ENCODE measurements at places on chromosomes 1 and 21. TPM values are rescaled to one million over a fixed set of nuclear protein-coding genes. Genes with fewer than 3 reads are reported as not detected.

- DNase-seq = no peak
Observed at GRCh38 chr1:209672705-209673630, 2.2 kb upstream of the G0S2 start.

DNA sequence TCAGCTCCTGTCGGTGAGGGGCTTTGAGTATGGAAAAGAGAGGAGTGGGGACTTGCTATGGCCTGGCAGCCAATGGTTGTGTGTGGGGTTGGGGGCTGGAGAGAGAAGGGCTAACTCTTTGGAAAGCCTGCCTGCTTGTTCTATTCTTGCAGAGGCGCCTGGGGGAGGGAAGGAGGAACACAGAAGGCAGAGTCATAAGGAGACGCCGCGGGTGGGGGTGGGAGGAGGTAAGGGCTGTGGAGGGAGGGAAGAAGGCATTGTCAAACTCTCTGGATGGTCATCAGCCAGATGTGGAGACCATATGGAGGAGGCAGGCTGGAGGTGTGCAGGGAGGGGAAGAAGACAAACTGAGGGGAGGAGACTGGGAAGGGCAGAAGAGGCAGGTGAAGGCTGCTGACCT is 70.0 kb downstream of the PLXNA2 start:
- no peak for DNase-seq

Gene RIPPLY3
- total RNA-seq = 6.2 TPM

Gene RAB13
- total RNA-seq = 206 TPM

- no peak for DNase-seq
Observed at GRCh38 chr21:15160136-15160535, 95.3 kb upstream of the NRIP1 start.

DNA sequence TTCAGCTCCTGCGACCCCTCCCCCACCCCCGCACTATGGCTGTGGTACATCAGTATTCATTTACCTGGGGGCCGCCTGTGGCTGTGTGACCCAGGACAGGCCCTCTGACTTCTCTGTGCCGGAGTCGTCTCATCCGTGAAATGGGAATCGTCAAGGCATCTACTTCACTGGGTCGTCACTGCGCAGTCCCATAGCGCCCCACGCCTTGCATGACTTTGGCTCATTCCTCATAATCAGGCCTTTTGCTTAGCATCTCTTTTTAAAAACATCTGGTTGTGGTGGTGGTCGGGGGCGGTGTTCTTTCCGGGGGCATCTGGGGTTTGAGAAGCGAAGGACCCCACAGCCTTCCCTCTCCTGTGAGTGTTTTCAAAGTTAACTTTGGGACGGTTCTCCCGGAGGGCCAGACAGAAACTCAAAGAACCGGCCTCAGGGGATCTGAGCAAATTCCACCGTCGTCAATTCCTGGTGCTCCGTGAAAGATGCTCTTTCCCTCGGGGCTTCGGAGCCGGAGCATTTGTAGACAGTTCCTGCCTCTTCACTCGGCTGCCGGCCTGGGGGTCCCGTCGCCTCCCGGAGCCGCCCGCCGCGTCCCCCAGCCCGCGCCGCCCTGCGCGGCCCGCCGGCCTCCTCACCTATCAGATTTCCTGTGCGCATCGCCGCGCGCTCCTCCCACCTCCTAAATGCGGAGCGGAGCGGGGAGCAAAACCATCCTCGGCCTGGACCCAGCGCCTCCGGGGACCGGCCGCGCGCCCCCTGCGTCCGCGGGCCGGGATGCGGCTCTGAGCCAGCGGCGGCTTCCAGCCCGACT is at the start of gene B3GALT5:
TSS of gene B3GALT5 (plus strand) at position 708 of the 808 bp plus-strand sequence. CDS start 47,620 bp downstream, outside the sequence.
- DNase-seq = peak; percentile 11

DNA sequence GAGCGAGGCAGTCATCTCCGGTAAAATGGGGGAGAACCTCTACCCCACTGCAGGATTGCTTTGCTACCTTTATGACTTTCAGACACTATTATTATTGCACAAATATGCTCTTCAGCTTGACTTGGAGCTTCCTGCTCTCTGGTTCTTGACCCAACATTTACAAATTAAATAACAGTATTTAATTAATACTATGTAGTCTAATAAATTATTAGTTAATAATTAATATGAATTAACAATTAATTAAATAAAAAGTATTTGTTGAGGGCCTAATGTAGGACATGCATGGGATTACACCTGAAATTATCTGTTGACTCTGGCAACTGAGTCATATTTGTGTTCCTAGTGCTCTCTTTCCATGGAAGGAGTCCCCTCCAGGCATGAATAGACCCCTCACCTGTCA is 359.9 kb downstream of the SIPA1L2 start:
- no peak for DNase-seq

- no peak for DNase-seq
Observed at GRCh38 chr1:99623554-99623953, 22.4 kb upstream of the PALMD start.

GRCh38 chr1:160103658-160104408 is 5.4 kb upstream of the IGSF8 start:
- DNase-seq = no peak

Gene AGMAT
- 0.20 TPM for total RNA-seq

Gene RAB7B
- total RNA-seq = 0.11 TPM

DNA sequence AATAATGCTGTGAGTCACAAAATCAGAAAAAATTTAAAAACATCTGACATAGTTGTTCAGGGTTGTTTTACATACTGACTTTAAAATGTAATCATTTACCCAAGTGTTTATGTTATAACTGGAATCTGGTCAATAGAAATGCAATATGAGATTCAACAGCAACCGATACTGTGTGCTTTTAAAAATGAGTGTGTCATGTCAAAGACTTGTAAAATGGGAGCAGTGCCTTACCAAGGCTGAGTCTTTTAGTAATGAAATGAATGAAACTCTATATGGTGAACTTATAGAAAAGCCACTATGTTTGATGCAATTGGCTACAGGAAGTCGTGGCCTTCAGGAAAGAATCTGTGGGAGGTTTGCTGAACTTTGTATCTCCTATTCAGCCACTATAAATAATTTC is 570.2 kb downstream of the DPYD start:
- DNase-seq = no peak

GRCh38 chr21:35333831-35334618 is 284.9 kb upstream of the RUNX1 start:
- DNase-seq = no peak

DNA sequence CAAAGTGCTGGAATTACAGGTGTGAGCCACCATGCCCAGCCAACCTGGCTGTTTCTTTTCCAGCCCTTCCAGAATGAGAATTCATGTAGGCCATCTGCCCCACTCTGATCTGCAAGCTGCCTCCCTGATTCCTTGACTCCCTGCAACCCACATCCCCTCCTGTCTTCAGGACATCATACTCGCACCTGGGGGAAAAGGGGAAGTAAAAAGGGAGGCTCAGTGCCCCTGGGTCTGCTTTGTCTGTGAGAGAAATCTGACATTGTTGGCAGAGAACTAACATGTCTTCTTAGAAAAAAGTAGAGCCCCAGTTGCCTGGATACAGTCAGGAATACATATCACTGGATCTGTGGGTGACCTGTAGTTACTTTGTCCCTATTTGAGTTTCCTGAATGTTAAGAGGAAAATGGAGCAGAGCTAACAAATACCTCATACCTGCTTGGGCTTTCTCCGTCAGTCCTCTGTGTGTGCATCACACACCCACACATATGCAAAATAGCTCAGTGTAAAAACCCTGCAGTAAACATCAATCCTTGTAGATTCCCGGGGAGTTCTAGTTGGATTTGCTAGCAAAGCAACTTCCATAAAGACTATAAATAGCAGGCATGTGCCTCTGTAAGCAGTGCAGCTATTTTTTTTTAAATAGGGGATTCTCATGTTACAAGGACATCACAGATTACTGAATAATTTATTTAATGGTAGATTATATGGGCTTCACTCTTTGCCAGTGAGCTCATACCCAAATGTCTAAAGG is 62.9 kb downstream of the TEX35 start:
- DNase-seq = peak; percentile 27

- DNase-seq = no peak
Observed at GRCh38 chr21:42247716-42248115, 28.8 kb downstream of the ABCG1 start.

DNA sequence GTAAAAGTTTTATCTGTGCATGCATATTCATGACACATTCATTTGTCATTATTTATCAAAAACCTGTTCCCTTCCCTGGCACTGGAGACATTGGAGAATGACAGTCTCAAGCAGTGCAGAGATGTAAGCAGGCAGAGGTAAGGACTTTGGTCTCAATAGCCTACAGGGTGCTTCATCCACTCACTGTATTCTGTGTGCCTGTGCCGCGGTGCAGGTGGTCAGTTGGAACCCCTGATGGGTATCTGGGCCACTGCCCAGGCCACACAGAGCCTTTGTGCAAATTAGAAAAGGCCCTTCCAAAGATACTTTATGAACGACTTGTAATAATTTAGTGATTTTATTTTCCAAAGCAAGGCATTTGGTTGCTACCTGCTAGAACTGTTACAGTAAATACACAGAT is 44.0 kb downstream of the CDC42 start:
- DNase-seq = no peak

DNA sequence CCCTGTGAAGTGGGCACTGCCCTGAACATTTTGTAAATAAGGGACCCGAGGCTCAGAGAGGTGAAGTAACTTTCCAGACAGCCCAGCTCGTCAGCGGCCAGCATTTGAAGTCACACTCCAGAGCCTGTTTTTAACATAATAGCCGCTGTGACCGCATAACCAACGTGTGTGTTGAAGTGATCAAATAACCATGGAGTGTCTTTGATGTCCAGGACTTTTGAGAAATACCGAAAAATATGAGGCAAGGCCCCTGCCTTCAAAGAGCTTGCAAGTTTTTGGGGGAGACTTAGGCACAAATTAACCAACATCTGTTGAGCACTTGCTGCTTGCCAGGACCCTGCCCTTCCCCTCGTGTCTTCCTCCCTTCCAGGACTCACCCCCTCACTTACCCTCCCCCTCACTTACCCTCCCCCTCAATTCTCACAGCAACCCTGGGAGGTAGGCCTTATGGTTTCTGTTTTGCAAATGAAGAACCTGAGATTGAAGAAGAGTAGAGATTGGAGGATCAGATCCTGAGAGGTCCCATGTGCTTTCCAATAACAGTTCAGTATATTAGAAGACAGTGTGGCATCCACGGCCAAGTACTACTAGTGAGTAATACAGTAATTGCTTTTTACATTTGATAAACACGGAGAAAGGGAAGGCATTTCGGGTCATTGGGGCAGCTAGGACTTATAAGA is 1.3 kb upstream of the SLC16A1 start:
- DNase-seq = peak; percentile 89

DNA sequence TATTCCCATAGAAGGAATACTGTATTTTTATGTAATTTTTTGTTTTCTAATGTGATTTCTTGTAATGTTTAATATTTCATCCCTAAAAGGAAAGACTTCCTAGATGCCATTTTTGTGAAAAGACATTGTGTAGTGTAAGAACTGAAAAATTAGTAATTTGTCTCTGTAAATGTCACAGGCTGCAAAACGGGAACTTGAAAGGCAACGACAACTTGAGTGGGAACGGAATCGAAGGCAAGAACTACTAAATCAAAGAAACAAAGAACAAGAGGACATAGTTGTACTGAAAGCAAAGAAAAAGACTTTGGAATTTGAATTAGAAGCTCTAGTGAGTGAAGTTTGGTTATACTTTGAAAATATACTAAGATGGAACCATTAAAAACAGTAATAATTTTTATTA is 132.2 kb downstream of the ITSN1 start:
- DNase-seq = no peak

GRCh38 chr1:174884038-174884437 is 115.7 kb upstream of the CACYBP start:
- no peak for DNase-seq

DNA sequence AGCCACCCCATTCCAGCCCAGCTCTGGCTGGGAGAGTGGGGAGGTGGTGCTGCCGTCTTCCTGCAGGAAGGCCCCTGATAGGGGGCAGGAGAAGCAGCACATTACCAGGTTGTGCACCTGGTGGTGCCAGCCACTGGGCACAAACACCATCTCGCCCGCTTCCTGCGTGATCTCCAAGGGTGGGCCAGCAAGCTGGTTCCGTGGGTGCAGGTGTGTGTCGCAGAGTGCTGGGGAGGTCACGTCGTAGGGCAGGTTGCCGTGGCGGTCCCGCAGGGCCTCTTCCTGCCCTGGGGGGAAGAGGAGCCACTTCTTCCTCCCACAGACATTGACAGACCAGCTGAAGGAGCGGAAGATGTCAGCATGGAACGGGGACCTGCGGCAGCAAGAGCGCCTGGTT is 1.8 kb downstream of the JMJD4 start:
- DNase-seq = no peak

DNA sequence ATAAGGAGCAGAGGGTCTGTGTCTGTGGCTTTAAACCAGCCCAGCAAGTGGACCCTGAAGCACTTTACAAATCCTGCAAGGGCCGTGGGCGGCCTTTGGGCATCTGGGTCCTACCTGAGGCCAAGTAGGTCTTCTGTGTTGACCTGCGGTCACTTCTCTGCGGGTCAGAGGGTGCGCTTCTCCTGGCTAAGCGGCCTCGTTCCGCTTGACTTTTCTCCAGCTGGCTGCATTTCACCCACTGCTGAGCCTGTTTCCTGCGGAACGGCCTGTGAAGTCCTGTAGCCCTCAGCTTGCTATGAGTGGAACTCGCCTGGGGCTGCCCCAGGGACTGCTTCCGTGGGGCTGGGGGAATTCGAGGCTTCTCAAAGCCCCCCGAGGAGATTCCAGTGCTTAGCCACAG is 43.3 kb downstream of the SLC37A1 start:
- DNase-seq = no peak

- no peak for DNase-seq
Observed at GRCh38 chr1:246372559-246372958, 134.5 kb downstream of the SMYD3 start.

Gene CRNN
- total RNA-seq = not detected

Gene FAM151A
- total RNA-seq = not detected

DNA sequence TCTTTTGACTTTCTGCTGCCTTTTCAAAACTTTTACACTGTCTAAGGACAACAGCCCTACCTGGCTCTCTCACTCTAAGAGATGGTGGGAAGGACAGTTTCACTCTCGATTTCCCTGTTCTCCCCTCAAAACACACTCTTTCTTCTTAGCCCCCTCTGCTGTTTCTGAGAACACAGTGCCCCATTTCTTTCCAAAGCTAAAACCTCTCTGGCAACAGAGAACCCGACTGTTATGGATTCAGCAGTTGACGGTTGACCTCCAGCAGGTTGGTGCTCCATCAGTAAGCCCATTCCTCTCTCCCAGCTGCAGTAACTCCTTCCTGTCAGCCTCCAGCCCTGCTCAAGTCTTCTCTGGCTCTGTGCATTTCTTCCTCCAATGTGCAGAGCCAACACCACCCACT is 88.2 kb upstream of the ABCD3 start:
- DNase-seq = peak; percentile 61

DNA sequence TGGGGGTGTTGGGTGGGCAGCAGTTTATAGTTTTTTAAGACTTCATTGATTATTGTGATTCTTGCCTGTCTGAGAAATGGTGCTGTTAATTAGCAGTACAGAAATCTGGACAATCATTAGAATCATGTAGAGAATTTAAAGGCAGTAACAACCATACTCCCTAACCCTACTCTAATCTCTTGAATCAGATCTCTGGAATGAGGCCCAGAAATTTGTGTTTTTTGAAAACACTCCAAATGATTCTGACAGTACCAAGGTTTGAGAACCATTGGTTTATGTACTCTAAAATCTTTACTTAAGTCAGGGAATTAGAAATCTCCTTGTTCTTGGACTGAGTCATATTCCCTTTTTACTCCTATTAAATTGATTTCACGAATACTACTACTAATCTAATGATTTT is 24.0 kb downstream of the FNBP1L start:
- peak; percentile 39 for DNase-seq

Measured in A673 (cell line).